Progenitor cell of endocrine pancreas (in vitro differentiated cells): ENCODE measurements at places on chromosomes 13 and 19. TPM values are rescaled to one million over a fixed set of nuclear protein-coding genes. Genes with fewer than 3 reads are reported as not detected.

- DNase-seq = peak; percentile 73
Observed at GRCh38 chr13:51844862-51845573, at the start of gene TMEM272. Gene TMEM272 (minus strand): TSS chr13:51845177. CDS start chr13:51838530, 6,647 bp downstream.

DNA sequence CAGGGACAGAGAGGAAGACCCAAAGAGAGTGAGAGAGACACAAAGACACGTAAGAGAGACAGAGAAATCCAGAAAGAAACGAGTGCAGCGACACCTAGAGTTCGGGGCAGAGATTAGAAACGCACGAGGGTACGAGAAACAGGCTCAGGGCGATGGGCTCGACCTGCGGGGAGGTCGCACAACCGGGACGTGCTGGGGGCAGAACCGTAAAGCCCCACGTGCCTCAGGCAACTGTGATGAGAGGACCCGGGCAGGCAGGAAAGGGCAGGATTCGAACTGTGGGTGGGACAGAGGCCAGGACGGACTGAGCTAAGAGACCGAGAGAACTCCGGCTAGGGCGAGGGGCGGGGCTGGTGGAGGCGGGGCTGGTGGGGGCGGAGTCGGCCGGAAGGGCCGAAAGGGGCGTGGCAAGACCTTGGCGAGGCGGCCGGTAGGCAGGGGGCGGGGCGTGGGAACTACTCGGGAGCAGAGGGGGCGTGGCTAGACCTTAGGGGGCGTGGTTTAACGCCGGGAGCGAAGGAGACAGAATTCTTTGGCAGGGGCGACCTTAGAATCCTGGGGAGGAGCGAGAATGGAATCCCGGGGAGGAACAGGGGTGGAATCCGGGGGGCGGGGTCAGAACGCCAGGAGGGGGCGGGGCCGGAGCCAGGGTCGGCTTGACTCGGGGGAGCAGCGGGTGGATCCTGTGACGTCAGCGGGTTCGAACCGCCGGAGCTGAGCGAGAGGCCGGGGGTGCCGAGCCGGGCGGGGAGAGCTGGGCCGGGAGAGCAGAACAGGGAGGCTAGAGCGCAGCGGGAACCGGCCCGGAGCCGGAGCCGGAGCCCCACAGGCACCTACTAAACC, at the start of gene NECTIN2:
NECTIN2 (plus strand) TSS at position 686 of the 843 bp plus-strand sequence. CDS start 229 bp downstream, outside the sequence.
- DNase-seq = peak; percentile 100

GRCh38 chr13:101520672-101521071, 68.2 kb downstream of the ITGBL1 start:
- no peak for DNase-seq

RASAL3 gene
- total RNA-seq = not detected in 2 replicates

GRCh38 chr13:30107521-30108136, 199.7 kb downstream of the KATNAL1 start:
- DNase-seq = no peak

DNA sequence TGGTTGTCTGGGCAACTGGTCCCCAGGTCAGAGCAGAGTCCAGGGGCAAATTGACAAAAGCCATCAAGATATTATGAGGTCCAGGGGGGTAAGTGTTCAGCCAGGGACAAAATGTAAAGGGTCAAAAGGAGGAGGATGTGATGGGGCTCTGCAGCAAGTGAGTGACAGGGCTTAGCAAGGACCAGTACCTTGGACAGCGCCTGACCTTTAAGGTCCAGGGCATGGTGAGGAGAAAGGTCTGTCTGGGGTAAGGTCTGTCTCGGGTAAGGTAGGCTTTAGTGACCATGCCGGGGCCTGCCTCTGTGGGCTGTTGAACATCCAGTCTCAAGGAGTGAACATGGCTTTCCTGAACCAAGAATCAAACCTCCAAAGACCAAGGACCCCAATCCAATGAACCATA, 6.3 kb upstream of the ZNF358 start:
- no peak for DNase-seq

DNA sequence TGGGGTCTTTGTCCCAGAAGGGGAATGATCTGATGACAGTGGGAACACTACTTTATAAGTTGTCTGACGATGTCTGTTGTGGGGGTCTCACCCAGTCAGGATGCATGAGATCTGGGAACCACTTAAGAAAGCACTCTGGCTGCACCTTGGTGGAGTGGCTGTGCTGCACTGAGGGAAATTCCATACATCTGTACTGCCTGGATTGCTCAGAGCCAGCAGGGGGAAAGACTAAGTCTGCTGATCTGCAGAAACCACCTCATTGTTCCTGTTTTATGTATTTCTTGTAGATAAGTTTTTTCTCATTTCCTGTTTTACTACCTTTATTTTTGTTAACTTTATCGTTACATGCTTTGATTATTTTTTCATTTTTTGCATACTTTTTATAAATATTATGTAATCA, 27.3 kb downstream of the ZNF430 start:
- no peak for DNase-seq

ZNF865 gene
- total RNA-seq = 19.0 and 19.9 TPM in 2 replicates

GRCh38 chr13:70616847-70617246, 508.6 kb upstream of the KLHL1 start:
- no peak for DNase-seq

GRCh38 chr19:1416014-1416841, 8.8 kb downstream of the DAZAP1 start:
- DNase-seq = no peak

GRCh38 chr13:90979059-90979458, 368.4 kb upstream of the MIR17HG start:
- no peak for DNase-seq

GRCh38 chr19:46423188-46423587, 5.5 kb downstream of the PNMA8C start:
- no peak for DNase-seq

GRCh38 chr13:43251961-43252360, 228.6 kb downstream of the DNAJC15 start:
- no peak for DNase-seq

GRCh38 chr13:100506154-100506553, 82.4 kb downstream of the GGACT start:
- no peak for DNase-seq

DNA sequence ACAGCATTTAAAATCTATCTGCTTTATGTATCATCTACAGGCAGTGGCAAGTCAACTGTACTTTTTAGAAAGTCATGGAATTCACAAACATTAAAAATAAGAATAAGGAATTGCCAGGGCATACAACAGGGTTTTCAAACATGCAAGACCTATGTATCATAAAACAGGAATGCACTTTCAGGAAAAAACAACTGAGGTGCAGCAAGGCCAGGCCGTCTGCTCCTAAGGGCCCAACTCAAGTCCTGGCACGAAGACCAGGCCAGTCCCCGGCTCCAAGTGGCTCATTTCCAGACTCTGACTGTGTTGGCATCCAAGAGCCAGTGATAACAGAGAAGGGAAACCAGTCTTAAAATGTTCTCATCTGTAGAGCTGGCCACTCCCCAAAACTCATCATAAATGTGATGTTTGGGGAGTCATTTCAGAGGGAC, 7.1 kb downstream of the RFX2 start:
- no peak for DNase-seq

CEACAM7 gene
- total RNA-seq = not detected in 2 replicates

CASP14 gene
- total RNA-seq = not detected in 2 replicates

DNA sequence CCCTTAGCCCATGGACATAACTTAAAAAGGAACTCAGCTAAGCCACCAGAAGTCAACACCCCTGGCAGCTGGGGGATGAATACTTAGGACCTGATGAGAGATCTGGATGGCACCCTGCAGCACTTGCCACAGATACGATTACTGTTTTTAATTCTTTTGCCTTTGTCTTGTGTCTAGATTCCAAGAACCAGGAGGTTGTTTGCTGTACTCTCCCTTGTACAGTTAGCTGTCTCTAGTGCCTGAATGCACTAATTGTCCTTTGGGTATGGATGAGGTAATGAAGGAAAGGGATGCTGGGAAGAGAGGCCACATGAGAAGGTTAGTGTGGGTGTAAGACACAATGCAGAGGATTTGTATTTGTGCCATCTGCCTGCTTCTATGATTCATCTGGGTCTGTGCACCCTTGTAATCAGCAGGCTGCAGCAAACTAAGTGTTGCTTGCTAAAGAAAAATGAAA, 385.8 kb downstream of the KCNRG start:
- DNase-seq = no peak

DNA sequence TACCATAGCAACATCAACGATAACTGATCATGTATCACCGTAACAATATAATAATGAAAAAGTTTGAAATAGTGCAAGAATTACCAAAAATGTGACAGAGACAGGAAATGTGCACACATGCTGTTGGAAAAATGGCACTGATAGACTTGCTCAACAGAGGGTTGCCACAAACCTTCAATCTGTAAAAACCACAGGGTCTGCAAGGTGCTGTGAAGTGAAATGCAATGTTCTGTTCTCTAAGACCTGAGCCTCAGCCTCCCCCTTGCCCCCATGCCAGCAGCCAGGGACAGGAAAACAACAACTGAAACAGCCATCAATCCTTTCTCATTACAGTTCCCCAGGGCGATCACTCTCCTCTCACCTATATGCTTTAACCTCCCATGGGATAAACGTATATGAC, 88.4 kb downstream of the USP12 start:
- DNase-seq = no peak

GRCh38 chr13:94462670-94463069, 16.8 kb downstream of the DCT start:
- no peak for DNase-seq

- DNase-seq = no peak
Observed at GRCh38 chr19:57389194-57389729, 392 bp upstream of the ZNF548 start.

SYNGR4 gene
- not detected in 2 replicates for total RNA-seq

DNA sequence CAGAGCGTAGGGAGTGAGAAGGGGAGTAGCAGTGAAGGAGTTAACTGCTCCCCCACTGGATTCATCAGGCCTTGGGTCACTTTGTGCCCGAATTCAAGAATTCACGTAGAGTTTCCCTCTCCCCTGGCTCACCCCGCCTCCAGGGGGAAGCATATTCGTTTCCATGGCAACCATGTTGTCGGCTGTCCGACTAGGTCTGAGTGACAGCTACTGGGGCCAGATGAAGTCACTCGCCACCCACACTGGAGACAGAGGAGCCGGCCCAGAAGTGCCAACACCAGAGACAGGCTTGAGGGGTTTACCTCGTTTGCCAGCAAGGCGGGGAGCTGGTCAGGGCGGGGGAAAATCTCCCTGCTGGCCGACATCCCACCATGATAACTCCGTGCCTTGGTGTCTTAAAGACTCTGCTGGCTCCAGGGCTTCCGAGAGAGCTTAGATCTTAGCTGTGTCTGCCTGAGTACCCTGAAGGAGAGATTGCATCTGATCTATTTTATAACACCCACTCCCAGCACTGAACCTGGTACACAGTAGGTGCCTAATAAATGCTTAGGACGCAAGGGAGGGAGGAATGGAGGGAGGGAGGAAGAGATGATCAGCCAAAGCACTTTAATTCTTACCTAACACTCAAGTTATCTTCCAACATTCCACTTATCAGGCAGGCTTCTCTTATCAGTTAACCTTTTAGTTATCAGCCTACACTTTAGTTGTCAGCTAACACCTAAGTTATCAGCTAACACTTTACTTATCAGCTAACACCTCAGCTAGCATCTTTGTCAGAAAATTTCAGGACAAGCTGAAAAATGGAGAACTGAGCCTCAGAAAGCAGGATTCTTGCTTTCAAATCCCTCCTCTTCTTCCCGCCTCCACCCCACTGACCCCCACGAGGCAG, 57.2 kb upstream of the ZNRF4 start:
- DNase-seq = no peak

DNA sequence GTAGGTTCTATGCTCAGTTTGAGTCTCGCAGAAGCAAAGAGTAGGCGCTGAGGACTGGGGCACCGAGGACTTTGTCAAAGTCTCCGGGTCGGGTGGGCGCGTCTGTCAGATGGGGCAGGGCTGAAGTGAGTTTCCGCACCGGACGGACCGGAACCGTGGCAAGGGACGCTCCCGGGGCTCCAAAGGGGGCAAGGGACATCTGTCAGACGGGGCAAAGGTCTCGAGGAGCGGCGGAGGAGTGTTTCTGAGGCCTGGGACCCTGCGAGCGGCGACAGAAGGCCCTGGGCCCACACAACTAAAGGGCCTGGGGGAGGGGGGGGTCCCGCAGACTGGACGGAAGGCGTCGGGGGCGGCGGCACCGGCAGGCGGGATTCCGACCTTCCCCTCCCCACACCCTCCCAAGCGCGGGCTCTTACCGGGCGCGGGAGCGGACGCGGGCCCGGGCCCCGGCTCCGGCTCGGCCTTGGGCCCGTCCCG, 13.3 kb upstream of the AKAP8L start:
- no peak for DNase-seq

DNA sequence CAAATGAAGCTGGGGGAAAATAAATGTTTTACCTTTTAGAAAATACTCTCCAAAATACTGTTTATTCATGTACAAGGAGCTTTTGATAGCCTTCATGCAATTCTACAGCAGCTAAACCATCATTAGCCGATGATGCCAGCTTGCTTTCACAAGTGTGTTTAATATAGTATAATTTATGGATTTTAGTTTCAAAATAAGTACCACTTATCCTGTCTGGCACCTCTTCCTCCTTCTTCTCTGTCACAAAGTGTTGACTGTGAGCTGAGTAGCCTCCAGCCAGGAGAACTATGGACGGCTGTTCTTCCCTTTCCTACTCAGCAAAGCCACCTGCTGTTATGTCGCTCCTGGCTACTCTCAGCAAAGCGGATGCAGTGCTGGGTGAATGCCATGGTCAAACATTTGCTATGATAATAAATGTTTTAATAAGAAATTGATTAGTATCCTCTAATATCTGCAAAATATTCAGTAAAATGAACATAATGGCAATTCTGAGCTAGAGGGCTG, 238.2 kb downstream of the LIG4 start:
- no peak for DNase-seq

KIR2DL3 gene
- total RNA-seq = not detected in 2 replicates

- DNase-seq = no peak
Observed at GRCh38 chr19:7602240-7602934, 6.7 kb downstream of the CAMSAP3 start.

KIR3DL2 gene
- total RNA-seq = not detected in 2 replicates

- no peak for DNase-seq
Observed at GRCh38 chr19:32865326-32865725, 4.2 kb downstream of the SLC7A9 start.

DNA sequence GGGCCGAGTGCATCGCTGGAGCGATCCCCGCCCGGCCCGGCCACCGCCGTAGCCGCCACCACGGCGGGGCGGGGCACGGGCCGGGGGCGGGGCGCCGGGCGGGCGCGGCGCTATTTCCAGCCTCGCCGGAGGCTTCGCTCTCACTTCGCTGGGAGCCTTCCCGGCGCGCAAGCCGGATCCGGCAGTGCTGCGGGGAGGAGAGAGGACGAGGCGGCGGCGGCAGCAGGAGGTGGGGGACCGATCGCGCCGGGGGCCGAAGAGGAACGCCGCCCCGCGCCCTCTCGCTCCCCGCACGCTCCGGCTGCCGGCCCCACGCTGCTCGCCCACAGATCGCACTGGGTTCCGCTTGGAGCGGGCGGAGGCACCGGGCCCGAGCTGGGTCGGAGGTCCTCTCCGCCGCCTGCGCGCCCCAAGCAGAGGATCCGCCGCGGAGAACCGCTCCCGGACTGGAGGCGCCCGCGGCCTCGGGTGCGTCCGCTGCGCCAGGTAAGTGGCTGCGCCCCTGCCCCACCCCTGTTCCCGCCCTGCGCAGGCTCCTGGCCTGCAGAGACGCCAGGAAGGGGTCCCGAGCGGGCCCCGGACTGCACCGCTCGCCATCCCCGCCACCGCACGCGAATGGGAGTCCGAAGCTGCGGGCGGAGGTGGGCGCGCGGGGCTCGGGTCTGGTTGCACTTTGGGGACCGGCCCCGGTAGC, at the start of gene CHST8:
CHST8 (plus strand) TSS at position 143 of the 694 bp plus-strand sequence. CDS start 67,309 bp downstream, outside the sequence.
- DNase-seq = peak; percentile 59

UHRF1 gene
- 60.2 and 63.5 TPM in 2 replicates for total RNA-seq

GRCh38 chr13:34410678-34411077, 531.4 kb upstream of the NBEA start:
- DNase-seq = no peak

SPRY2 gene
- total RNA-seq = 136 and 145 TPM in 2 replicates

ZNF418 gene
- total RNA-seq = 20.5 and 21.9 TPM in 2 replicates
